ENCODE measurements at places on chromosomes 2 and 18.

GRCh38 chr2:214158851-214159250 lies 252.0 kb upstream of the VWC2L start:
- DNase-seq = no peak

GRCh38 chr2:241234962-241235740 lies 46.7 kb downstream of the ANO7 start:
- no peak for DNase-seq

GRCh38 chr18:38698088-38698487 lies 1132.5 kb upstream of the CELF4 start:
- no peak for DNase-seq

DNA sequence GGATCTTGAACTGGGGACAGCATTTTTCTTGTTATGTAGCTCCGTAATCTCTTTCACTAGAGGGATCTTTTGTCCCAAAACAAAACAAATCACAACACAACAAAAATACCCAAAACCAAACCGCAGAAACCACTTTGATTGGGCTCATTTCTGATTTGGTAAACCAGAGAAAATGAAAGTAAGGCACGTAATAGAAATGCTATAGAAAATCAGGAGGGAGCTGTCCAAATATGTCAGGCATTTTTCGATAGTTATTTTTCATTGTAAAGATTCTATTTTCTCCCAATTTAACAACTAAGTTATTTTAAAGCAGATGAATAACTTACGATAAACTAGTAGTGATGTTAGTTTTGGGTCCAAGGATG lies 406.5 kb downstream of the XIRP2 start:
- DNase-seq = no peak

DNA sequence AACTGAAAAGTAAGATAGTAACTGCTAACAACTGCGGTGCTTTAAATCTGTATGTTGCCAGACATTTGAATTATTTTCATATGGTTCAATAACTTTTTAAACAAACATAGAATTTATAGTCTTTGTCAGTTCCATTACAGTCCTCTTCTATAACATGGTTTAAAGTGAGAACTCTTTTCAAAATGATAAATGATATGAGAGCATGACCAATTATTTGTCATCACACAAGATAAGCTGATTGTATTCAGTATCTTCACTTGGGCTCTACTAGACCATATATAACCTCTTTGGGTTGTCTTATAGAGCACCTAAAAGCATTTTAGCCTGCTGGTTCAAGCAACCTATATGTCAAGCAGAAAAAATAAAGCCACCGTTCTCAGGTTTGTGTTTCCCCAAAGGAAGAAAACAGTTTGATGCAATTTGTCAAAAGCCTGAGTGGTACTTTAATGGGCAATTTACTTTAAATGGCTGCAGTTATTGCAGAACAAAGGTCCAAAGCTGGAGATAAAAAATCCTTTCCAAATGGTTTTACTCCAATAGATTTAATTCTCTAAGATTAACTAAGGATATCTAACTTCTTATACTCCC lies 298.4 kb downstream of the FSIP2 start:
- no peak for DNase-seq

DNA sequence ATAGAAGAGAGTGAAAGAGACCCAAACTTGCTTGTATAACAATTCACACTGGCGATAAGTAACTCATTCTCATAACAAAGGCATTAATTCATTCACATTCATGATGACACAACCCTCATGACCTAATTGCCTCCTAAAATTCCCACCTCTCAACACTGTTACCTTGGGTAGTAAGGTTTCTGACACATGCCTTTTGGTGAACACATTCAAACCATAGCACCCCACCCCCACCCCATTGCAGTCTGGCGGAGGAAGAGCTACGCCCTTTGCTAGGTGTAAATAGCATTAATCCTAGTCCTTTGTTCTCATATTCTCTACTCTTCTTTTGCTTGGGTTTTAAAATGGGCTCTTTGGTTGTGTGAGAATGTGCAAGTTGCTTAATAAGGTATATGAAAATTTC lies 361.5 kb downstream of the DSEL start:
- DNase-seq = no peak

GRCh38 chr2:132951008-132951714 lies 281.2 kb upstream of the LYPD1 start:
- DNase-seq = no peak
